ENCODE measurements at places on chromosomes 16 and 17.

- no peak for DNase-seq
Measured at GRCh38 chr17:49890077-49890821, 42.4 kb upstream of the TAC4 start.

DNA sequence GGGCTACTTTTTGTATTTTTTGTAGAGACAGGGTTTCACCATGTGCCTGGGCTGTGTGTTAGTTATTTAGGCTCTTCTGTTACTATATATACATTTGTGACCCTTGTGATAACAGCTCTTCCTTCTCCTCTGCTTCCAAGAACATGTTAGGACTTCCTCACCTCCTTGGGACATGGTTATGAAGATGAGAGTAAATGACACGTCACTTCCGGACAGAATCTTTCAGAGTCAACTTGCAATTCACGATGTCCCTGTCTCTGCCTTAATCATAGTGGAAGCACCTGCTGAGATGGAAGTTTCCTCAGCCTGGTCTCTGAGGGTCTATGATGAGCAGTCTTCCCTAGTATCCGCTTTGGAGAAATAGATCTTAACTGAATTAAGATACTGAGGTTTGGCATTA is 42.9 kb downstream of the CCDC42 start:
- DNase-seq = no peak

DNA sequence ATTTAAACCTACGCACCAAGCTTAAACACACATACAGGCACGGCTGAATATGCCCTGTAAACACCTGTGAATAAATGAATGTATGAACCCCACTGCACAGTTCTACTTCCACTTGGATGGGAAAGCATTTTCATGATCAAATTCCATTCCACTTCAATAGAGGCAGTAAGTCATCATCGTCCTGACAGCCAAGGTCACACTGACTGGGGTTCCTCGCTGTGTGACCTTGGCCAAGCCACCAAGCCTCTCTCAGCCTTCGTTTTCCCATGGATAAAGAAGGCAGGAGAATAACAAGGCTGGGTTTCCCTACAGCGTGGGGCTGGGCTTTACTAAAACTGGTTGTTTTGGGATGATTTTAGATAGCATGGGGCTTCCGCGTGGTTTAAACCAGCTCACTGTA is 82.8 kb downstream of the TBC1D16 start:
- DNase-seq = no peak

DNA sequence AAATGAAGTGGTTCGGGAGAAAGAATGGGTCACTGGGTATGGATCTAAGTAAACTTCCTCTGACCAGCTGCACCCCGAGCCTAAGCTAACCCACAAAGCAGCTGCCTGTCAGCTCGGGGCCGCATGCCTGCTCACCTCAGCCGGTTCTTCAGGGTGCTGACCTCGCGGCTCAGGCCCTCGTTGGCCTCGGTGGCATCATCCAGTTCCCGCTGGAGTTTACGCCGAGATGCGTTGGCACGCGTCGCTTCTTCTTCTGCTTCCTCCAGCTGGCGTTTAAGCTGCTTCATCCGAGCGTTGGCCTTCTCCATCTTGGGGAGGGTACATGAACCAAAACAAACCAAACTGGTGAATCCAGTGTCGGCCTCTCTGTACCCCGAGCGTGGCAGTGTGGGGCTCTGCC is 41.1 kb downstream of the NDEL1 start:
- no peak for DNase-seq

DNA sequence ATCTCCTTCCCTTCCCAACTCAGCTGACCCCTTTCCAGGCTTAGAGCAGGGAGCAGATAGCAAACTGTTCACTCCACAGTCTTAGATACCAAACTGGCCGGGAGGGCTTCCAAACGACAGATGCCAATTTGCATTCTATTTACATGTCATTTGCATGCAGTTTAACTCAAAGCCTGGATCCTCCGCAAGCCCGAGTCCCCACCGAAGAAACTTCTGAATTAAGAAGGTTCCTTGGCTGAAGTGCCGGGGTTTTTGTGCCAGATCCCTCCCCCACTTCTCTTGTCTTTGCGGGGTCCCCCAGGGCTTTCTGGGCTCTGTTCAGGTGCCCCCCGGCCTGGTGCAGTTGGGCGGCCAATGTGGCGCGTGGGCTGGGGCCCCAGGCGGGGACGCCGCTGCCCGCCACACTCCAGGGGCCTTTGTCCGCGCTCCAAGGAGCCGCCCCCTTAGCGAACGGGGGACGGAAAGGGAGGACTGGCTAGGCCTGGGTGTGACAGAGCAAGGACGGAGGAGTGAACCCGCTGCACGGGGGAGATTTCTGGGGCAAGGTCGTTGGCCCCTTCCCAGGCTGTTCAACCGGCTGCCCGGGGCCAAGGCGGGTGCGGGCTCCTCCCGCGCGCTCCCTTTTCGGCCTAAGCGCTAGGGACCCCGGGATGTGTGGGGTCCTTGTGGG is 1.2 kb downstream of the GPRC5B start:
- DNase-seq = peak; percentile 12

GRCh38 chr17:75518201-75518600 is 1.9 kb downstream of the TSEN54 start:
- no peak for DNase-seq

DNA sequence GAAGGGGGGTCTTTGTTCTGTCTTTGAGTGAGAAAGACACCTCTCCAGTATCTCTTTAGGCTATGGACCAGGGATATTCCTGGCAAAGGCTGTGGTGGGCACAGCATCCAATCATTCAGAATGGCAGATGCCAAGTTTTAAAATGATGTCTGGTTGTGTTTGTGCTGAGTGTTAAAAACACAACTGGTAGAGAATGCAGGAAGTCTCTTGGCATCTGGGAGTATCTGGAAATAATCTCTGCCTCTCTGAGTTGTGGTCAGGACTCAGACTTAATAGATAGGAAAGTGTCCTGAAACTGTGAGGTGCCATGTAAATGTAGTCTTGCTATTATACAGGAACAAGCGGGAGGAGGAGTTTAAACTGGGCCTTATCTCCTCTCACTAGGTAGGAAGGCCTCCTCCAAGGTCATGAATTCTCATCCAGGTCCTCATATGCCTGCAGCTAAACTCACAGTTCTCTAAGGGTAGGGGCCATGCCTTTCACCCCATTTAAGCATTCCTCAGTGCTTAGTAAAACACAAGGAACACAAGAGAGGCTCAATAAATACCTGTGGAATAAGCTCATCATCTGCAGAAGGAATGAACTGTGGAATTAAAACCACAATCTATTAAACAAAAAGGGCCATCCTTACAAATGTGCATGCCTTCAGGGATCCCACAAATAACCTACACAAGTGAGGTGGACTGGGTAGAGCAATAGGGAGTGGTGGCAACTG is 317.6 kb downstream of the CBLN1 start:
- no peak for DNase-seq

GRCh38 chr16:58331024-58331707 is 36.3 kb upstream of the PRSS54 start:
- no peak for DNase-seq

- DNase-seq = no peak
Measured at GRCh38 chr17:32863559-32863958, 13.4 kb downstream of the MYO1D start.

- DNase-seq = no peak
Measured at GRCh38 chr16:11089504-11090124, 145.2 kb downstream of the CLEC16A start.

GRCh38 chr17:74862108-74862901 is 2.6 kb upstream of the GRIN2C start:
- peak; percentile 79 for DNase-seq

DNA sequence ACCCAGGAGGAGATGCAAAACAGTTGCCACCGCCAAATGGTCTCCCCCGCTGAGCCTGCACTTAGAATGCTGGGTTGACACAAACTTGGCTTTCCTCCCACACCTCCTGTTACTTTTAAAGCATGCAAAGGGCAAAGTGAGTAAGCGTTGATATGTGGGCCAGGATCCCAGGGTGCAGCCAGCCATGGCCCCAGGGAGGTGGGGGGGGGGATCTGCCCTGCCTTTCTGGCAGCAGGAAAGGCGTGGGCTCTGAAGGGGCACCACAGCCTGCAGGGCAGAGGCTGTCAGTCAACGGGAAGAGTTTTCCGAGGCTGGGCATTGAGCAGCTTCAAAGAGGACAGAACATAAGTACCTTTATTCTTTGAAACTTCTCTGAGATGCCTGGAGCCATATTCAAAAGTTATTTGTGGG is 142.3 kb downstream of the ABCC12 start:
- DNase-seq = no peak

DNA sequence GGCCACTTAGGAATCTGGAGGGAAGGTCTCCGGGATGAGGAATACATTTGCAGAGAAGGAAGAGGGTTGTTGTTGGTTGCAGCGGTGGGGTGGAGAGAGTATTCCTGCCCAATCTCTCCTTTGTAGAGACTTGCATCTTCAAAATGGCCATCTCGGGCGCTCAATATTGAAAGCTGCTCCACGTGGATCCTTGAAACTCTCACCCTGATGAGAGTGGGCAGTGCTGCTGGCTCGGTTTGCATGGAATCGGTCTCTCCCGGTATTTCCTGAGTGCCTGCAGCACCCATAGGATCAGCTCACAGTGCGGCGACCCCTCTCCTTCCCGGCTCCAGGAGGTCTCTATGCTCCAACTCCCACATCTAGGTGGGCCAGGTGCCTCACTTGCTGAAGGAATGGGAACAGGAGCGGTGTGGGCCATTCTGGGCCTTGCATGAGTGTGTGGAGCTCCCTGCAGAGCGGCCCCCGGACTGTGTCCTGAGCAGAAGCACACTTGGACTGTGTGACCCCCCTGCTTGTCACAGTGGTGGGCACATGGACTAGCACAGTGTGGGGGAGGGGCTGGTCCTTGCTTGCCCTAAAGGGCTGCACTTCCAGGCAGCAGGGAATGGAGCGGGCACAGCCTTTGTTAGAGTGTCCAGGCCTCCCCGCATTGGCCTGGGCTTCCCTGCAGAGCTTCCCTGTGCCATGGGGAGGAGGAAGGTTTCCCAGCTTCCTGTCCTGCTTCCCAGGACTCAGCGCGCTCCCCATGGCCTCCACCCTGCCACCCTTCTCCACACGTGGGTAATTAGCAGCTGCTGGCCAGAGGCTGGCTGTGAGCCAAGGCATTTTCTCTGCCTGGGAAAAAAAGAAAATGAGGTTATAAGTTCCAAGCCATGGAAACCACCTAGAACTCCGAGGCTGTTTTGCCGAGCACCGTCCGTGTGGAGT is 139.3 kb downstream of the IRF8 start:
- no peak for DNase-seq

GRCh38 chr17:60908324-60908723 is 230.7 kb downstream of the BCAS3 start:
- no peak for DNase-seq

- no peak for DNase-seq
Measured at GRCh38 chr16:19029980-19030379, 37.4 kb upstream of the COQ7 start.

- DNase-seq = no peak
Measured at GRCh38 chr16:3548445-3548844, 28.8 kb downstream of the NLRC3 start.

DNA sequence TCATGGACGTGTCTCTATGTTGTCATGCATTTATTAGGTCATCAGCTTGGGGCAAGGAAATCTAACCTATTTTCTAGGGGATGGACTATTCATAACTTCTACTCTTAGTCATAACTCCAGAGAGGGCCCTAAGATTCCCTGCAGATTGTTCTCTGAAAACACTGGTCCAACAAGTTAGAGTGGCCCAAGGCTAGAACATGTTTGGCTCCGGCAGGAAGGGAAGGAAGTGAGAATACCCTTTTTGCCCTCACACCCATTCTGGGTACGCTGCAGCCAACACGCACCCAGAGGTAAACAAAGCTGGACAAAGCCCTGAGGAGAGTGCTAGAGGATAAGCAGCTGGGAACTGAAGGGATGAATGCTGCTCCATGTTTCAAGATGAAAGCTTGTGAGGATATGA is 9.9 kb downstream of the C16orf86 start:
- DNase-seq = no peak

GRCh38 chr17:61591930-61592329 is 911 bp upstream of the NACA2 start:
- no peak for DNase-seq

DNA sequence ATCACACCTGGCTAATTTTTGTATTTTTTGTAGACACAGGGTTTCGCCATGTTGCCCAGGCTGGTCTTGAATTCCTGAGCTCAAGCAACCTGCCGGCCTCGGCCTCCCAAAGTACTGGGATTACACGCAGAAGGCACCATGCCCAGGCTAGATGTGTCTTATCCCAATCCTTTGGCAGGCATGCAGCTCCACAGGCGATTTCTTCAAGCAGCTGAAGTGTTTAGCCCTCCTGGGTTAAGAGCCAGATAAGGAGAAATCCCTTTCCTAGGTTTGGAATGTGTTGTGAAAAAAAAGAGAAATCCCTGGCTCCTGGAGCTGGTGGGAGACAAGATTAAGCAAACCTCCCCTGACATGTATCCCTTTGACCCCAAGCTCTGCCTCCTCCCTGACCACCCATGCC is 2.1 kb upstream of the NHERF1 start:
- DNase-seq = no peak

- DNase-seq = no peak
Measured at GRCh38 chr17:28178800-28179199, 136.3 kb downstream of the NLK start.

DNA sequence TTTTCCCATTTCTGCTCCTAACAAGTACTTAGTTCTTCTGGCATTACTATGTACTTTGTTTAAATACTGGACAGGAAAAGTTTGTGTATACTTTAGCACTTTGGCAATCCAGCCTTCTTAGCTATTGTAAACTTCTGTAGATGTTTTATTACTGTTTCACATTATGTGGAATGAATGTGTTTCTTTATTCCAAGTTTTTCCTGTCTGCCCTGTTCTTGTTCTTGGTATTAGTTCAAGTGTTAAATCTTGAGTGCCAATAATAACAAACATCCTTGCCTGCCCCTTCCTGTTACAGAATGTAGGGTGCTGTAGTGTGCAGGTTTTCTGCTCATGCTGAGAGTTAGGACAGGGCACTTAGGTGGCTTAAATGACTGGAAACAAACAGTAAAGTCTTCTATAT is 7.3 kb upstream of the CAPNS2 start:
- no peak for DNase-seq

- no peak for DNase-seq
Measured at GRCh38 chr17:12376276-12376675, 289.4 kb upstream of the MYOCD start.

DNA sequence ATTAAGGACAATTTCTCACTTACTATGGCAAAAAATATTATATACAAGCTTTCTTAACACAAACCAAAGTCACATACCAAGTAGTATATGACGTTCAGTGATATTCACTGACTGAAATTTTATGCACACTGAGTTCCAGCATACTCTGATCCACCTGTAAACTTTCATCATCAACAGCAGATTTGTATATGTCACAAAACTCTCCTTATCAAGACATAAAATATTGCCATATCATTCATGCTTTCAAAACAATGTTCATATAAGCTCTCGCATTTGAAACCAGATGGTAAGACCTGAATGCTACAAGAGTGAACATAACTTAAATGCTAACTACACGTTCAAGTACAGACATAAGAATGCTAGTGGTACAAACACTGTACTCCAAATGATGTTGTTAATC is 46.7 kb downstream of the GNA13 start:
- no peak for DNase-seq

- DNase-seq = peak; percentile 6
Measured at GRCh38 chr17:76678330-76678729, 32.4 kb downstream of the MXRA7 start.

GRCh38 chr16:26963109-26963508 is 103.6 kb upstream of the C16orf82 start:
- peak; percentile 2 for DNase-seq

- no peak for DNase-seq
Measured at GRCh38 chr16:53745753-53746266, 41.9 kb downstream of the FTO start.
